WTC11 (cell line): ENCODE measurements at places on chromosomes 12 and 14.

- no peak for DNase-seq
- H3K4me3 ChIP-seq = no peak overlapping the region
- peaks cover 22% of the 10 kb centered on the region for H3K36me3 ChIP-seq
Measured at GRCh38 chr14:103699901-103700752, 15.1 kb downstream of the XRCC3 start.

GRCh38 chr12:105036937-105037649 lies 47.2 kb downstream of the ALDH1L2 start:
- no peaks in the 10 kb centered on the region for H3K27me3 ChIP-seq
- H3K4me1 ChIP-seq = no peaks in the 10 kb centered on the region
- no peak overlapping the region for H3K4me3 ChIP-seq
- H3K27ac ChIP-seq = 0 out of 2 replicates have a peak overlapping the region, but pooled peaks have one; percentile 81
- H3K36me3 ChIP-seq = peaks cover 3% of the 10 kb centered on the region
- no peak for DNase-seq

- no peak for DNase-seq
- H3K36me3 ChIP-seq = peaks cover 62% of the 10 kb centered on the region
- H3K4me3 ChIP-seq = no peak overlapping the region
- H3K27me3 ChIP-seq = no peaks in the 10 kb centered on the region
Measured at GRCh38 chr12:109451400-109451799, 25.7 kb downstream of the KCTD10 start.

DNA sequence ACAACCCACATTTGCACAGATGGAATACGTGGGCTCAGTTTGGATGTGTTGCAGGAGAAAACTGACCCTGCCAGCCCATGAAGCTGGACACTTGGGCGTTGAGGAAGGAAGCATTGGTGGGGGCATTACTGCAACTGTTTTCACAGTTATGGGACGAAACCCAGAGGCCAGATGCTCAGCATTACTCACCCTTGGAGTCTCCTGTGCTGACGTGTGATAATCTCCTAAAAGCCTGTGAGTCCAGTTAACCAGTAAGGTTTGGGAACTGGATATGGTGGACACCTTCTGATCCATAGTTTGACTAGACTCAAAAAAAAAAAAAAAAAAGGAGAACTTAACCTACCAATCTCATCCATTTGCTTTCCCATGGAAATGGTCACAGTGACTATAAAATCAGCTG lies 52.8 kb upstream of the EGLN3 start:
- H3K4me1 ChIP-seq = no peaks in the 10 kb centered on the region
- no peak overlapping the region for H3K4me3 ChIP-seq
- H3K36me3 ChIP-seq = no peaks in the 10 kb centered on the region
- no peaks in the 10 kb centered on the region; the same call in 1 of the 2 replicates for H3K27me3 ChIP-seq
- H3K27ac ChIP-seq = no peak overlapping the region
- DNase-seq = no peak

GRCh38 chr12:130075497-130076076 lies 86.7 kb upstream of the FZD10 start:
- no peak overlapping the region for H3K27ac ChIP-seq
- H3K4me3 ChIP-seq = no peak overlapping the region
- no peak for DNase-seq

- H3K4me3 ChIP-seq = no peak overlapping the region
- H3K4me1 ChIP-seq = peaks cover 9% of the 10 kb centered on the region
- peak overlapping the region; percentile 57; the same call in 1 of the 2 replicates for H3K27ac ChIP-seq
- peak; percentile 35 for DNase-seq
Measured at GRCh38 chr14:77186911-77187648, 5.5 kb downstream of the TMEM63C start.
